Spleen (tissue), 13 donors: ENCODE measurements at places on chromosomes 2 and 18. TPM values are rescaled to one million over a fixed set of nuclear protein-coding genes. Genes with fewer than 3 reads are reported as not detected.

Gene SERPINB10
- 4.7 TPM for total RNA-seq

Gene INHBB
- 0.68 TPM for total RNA-seq

DNA sequence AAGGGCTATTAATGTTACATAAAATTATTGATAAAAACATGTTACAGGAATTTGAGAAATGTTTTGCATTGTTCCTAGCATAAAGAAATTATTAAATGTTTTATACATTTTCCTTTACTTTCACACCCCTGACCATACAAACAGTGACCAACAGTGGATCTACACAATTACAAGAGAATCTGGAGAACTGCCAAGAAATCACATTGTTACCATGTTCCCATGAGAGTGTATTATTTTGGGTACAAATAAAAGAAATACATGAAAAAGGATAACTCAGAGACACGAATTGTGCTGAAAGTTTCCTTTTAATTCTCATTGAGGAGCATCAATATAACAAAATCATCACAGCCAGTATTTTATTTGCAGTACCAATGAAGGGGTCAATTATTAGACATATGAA lies 150.1 kb downstream of the WDPCP start:
- no peak overlapping the region for H3K4me3 ChIP-seq
- no peaks in the 10 kb centered on the region for H3K27me3 ChIP-seq
- H3K36me3 ChIP-seq, result no peaks in the 10 kb centered on the region
- no peak overlapping the region for H3K27ac ChIP-seq

- H3K36me3 ChIP-seq, result no peaks in the 10 kb centered on the region
- no peaks in the 10 kb centered on the region for H3K27me3 ChIP-seq
- no peak overlapping the region for H3K27ac ChIP-seq
- no peak overlapping the region for H3K4me3 ChIP-seq
These were observed 8.8 kb upstream of the MBD2 start for GRCh38 chr18:54233228-54233625.

DNA sequence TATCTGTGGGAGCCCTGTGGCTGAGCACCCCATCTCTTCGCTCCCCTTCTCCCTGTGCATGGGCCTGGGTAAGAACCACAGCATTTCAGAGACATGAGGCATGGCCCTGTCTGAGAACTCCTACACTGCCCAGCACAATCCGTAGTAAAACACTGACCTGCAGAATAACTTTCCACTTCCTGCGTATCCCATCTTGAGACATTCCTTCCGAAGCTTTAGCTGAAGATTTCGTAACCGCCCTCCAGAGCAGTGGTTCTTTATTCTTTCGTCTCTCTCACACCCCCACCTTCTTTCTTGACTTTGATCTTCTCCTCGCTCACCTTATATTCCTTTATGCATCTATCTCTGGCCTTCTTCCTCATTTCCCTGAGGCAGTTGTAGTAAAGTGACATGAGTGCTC lies 381.1 kb downstream of the HRH4 start:
- no peaks in the 10 kb centered on the region for H3K36me3 ChIP-seq
- no peak overlapping the region for H3K27ac ChIP-seq
- DNase-seq, result no peak
- H3K27me3 ChIP-seq, result no peaks in the 10 kb centered on the region

- no peak for DNase-seq
- no peak overlapping the region for H3K4me3 ChIP-seq
- H3K27ac ChIP-seq, result no peak overlapping the region
These were observed 169.2 kb upstream of the LRRTM1 start for GRCh38 chr2:80473796-80474195.

DNA sequence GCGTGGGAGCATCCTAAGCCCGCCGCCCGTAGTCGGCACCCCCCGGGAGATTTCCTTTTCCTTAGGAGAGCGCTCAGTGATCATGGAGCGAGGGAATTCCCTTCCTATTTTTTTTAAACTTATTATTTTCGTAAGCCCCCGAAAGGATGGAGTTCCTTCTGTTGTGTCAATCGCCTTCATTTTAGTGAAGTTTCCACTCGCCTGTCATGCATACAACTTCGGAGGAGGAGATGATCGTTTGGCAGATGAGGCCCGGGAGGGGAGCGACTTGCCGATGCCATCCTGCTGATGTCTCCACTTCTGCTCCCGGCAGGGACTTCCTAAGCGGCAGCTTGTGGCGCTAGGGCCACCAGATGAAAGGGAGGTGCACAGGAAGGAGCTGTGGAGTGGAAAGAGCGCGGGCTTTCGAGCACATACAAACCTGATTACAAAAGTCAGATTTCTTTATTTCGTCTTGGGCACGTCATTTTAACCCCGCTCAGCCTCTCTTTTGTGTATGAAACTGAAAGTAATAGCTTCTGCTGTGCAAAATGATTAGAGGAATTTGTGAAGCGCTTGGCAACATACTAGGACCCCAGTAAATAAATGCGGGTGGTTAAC lies at the start of gene ADGRF3:
ADGRF3 (minus strand) TSS at position 336 of the 600 bp plus-strand sequence. CDS start 555 bp downstream, outside the sequence.
- no peaks in the 10 kb centered on the region for H3K27me3 ChIP-seq
- peaks cover 26% of the 10 kb centered on the region for H3K4me1 ChIP-seq

DNA sequence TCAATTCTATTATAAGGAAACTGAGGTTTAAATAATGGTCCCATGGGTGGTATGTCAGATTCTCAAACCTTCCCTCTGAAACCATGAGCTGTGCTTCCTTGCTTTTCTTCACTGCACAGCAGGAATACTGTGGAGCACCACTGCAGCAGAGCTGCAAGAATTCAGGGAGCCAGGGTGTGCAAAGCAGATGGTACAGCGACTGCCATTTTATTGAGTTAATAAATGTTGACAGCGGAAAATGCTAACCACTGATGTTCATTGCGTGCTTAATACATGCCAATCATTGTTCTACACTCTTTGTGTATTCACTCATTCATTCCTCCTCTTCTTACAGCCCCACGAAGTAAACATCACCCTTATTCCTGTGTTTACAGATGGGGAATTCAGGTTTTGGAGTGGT lies 152.2 kb upstream of the THSD7B start:
- no peak overlapping the region for H3K27ac ChIP-seq
- H3K4me1 ChIP-seq, result no peaks in the 10 kb centered on the region
- H3K4me3 ChIP-seq, result no peak overlapping the region

- DNase-seq, result no peak
- H3K4me3 ChIP-seq, result no peak overlapping the region
These were observed 35.4 kb downstream of the ANKRD29 start for GRCh38 chr18:23627321-23627720.
